ENCODE measurements at places on chromosomes 6 and 20.

GRCh38 chr6:17584241-17584803 is 15.8 kb upstream of the FAM8A1 start:
- ATAC-seq, result peak; percentile 71

DNA sequence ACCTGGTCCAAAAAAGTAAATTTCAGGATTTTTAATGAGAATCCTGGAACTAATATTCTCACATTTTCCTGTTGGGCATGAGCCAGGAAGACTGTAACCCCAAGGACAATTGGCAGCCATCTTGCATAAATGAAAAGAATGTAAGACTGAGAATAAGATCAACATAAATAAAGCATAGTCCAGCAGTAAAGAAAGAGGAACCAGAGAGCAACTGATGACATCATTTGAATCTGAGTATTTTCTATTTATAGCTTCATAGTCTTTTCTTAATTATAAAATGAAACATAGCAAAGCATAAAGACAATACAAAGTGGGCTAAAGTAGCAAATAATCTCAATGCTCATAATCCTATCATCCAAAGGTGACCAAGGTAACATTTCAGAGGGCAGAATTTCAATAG is 26.6 kb upstream of the FBXL4 start:
- no peak for ATAC-seq

GRCh38 chr6:16432075-16433032 is 194.0 kb downstream of the GMPR start:
- ATAC-seq, result no peak

- ATAC-seq, result no peak
These were observed 24.5 kb downstream of the BCAS4 start for GRCh38 chr20:50819349-50819748.

- ATAC-seq, result no peak
These were observed 38.8 kb downstream of the UNC5CL start for GRCh38 chr6:41000248-41000647.
